ENCODE measurements at places on chromosomes 3 and 15.

DNA sequence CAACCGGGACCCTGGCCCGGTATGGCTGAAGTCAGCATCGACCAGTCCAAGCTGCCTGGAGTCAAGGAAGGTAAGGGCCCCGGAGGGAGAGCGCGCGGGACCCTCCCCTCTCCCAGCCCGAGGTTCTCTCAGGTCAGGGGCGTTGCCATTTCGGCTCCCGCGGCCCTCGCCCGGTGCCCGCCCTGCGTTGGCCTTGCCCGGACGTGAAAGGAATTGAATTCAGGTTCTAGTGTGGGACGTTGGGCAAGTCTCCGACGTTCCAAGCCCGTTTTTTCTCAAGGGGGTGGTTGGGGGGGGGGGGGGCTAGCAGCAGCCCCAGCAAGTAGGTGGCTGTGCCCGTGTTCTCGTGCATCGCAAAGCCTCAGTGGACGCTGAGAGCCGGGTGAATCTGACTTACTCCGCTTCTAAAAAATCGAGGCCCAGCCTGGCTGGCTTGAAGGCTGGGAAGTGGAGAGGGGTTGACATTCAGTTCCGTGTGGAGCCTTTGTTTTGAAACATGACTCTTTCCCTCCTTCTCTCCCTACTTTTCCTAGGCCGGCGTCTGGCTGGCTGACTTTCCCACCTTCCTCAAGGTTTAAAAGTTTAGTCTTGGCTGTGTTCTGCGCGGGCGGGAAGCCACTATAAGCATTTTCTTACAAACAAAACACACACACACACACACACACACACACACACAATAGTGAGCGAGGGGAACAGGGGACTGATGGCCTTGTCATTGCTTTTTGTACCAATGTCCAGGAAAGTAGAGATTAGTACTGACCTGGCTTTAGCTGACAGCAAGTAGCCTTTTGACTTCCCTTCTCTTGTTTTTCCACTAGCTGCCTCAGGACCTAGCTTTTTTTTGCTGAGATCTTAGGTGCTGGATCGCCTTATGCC, at the start of gene UTS2B:
UTS2B (minus strand) TSS at position 873 of the 876 bp plus-strand sequence. CDS start 48,337 bp downstream, outside the sequence.
- no peak for DNase-seq

DNA sequence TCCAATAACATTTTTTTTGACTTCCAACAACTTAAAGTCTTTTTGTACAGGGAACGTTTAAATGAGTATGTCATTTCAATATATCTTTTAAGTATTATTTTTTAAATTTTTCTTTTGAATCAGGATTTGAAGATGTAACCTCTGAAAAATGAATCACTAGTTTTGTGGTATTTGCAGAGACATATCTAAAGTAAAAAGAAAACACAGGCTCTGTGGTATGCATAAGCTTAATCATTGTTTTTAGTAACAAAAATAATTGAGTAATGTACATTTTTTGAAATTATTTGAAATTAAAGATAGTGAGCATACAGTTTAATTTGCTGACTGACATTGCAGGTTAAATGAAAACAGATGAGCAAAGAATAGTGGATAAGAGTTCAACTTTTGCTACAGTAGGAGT, 531.3 kb downstream of the ROBO1 start:
- no peak for DNase-seq

- DNase-seq = no peak
Observed at GRCh38 chr3:43399034-43399433, 112.7 kb downstream of the SNRK start.

DNA sequence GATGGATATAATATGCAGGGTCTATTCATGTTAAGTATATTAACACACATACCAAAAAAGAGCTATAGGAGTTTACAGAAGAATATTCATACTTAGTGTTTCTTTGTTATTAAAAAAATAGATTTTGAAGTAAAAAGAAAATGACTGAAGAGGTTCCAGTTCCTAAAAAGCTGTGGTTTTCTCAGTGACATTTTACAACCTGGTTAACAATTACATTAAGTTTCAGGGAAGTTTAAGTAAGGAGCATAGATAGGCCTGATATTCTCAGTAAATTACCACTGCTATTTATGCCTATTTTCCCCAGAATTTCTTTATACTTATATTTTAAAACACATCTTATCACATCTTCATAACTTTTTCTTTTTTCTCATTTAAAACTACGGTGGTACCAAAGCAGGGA, 43.6 kb upstream of the SPTSSB start:
- no peak for DNase-seq

DNA sequence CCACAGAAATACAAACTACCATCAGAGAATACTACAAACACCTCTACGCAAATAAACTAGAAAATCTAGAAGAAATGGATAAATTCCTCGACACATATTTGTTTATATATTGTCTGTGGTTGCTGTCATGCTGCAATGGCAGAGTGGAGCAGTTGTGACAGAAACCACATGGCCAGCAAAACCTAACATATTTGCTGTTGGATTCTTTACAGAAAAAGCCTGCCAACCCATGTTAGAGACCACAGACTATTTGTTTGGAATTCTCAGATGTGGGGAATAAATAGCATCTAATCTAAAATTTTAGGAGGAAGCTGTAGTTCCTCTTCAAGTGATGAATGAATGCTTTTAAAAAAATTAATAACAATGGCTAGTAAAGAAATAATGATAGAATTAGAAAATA, 341.6 kb upstream of the AZI2 start:
- no peak for DNase-seq

DNA sequence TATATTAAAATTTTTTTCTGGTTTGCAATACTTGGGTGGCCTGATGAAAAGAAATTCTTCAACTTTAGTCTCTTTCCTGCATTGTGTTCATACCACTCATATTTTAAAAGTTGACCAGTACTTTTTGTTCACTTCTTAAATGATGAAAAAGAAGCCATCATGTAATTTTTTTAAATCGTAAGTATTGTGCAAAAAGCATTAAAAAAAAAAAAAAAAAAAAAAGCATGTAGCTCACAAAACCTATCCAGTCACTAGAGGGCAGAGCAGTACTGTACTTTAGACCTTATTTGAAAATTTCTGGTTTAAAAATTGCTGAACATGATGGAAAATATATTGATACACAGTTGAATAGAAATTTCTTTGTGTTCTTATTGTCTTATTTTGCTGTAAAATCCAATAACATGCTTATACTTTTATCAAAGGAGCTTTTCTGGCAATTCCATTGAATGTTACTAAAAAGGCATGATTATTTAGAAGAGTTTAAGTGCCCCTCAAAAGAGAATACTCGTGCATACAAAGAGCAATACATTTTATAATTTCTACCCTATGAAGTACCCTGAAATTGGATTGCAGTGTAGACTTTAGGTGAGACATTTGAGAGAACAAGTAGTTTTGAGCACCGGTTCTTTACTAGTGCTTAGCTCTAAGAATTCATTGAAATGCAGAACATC, 137.7 kb downstream of the BBX start:
- no peak for DNase-seq

DNA sequence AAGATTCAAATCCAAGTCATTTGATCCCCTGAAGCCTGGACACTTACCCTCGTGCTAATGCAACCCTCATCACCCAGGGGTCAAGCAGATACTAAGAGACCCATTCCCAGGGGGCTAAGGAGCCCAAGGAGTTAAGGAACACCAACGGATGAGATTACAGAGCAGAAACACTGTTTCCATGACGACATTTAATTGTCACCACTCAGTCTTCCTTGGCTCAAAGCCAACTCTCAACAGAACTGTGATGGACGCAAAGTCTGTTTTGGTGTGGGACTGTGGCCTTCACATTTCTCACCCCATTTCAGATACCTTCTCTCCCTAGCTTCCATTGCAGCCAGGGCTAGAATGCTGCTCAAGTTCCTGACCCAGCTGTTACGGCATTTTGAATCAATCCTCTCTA, 383.5 kb upstream of the WNT5A start:
- DNase-seq = no peak

DNA sequence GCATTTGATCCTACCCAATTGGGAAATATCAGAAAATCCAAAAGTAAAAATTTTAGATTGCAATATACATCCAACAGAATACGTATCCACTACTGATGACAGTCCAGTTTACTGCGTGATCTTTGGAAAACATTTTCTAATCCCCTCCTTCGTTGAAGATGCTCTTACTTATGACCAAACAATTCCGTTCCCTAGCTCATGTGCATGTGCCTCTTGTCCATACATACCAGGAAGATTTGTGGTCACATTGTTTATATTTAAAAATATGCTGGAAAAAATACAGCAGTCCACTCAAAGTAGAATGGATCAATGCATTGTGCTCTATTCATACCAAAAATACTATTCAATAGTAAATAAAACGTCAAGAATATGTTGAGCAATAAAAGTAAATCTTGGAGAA, 135.3 kb downstream of the CHL1 start:
- no peak for DNase-seq

DNA sequence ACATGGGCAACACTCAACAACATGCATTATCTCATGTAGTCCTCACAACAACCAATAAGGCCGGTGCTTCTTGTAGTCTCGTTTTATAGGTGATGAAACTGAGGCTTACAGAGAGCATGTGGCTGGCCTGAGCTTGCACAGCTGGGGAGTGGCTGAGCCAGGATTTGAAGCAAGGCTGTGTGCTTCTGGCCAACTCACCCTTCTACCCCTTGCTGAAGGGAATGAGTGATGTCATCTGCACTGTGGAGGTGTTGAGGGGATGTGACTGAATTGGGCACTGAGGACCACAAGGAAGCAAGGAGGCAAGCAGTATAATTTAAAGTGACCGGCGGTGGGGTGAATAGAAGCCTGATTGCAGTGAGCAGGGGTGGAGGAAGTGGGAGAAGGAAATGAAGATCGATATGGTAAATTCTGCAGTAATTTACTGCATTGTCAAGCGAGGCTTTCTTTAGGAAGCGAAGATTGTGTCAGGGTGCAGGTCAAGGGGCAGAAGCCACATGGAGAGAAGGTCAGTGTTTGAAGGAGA, 62.3 kb downstream of the MINAR1 start:
- DNase-seq = no peak

GRCh38 chr15:74406992-74407705, 26.6 kb downstream of the SEMA7A start:
- DNase-seq = no peak

- DNase-seq = peak; percentile 33
Observed at GRCh38 chr3:11335056-11335608, 62.9 kb downstream of the ATG7 start.

DNA sequence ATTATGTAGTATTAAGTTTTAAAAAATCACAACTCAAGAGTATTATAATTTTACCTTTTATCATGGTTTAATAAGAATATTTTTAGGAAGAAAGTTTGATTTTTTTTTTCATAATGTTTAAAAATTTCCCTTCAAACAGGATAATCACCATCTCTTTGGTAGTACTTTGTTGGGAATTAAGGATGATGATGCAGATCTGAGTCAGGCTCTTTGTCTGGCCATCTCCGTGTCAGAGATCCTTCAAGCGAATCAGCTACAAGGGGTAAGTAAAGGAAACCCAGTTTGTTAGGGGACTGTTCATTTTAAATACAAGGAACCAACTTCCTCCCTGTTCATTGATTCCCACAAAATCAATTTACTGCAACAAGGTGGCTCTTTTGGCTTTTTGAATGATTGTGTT, 36.8 kb upstream of the NIT2 start:
- no peak for DNase-seq

DNA sequence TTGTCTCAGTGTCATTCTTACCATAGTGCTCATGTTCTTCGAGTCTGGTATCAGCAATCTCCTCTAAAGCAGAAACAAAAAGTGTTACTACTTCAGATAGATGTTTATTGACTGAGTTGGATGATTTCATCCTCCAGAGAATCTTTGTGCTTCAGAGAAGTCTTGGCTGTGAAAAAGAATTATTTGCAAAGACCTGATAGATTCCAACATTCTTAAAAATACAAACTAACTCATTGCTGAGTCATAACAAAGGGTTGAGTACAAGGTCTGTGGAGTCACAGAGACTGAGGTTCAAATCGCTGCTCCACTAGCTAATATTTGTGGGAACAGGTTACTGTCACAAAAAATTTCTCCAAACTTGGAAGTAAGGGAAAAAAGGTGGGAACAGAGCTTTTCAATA, 9.0 kb upstream of the STRIT1 start:
- no peak for DNase-seq

DNA sequence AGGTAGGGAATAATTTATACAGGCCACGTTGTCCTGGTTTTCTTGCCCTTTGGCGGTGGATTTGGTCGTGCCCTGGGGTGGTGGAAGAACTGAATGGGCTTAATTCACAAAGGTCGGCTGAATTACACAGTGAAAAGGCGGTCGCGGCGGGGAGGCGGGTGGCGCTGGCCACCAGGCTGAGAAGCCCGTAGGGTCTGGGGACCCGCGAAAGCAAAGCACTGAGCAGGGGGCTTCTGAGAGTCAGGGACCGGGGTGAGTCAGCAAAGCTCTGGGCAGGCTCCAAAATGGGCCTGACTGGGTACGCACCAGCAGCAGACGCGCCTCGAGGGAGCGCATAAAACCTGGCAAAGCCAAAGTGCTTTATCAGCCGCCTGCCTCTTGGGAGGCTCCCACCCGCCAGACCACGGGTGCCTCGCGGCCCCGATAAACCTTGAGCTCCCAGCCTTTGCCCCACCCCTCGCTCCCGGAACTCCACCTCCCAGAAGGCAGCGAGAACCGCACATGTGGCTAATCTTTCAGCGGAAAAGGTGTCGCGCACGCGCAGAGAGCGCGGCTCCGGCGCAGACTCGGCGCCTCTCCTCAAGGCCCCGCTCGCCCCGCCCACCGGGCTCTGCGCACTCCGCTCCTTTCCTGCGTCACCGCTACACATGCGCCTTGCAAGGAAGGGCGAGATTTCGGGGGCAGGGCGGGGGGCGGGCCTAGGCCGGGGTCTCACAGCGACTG, 377 bp upstream of the ABCF3 start:
- DNase-seq = peak; percentile 99

GRCh38 chr15:84731774-84732173, 15.8 kb upstream of the SEC11A start:
- DNase-seq = no peak

GRCh38 chr15:41801185-41801584, 26.7 kb upstream of the JMJD7 start:
- DNase-seq = no peak

GRCh38 chr3:111802163-111802625, 56.9 kb upstream of the PHLDB2 start:
- no peak for DNase-seq

DNA sequence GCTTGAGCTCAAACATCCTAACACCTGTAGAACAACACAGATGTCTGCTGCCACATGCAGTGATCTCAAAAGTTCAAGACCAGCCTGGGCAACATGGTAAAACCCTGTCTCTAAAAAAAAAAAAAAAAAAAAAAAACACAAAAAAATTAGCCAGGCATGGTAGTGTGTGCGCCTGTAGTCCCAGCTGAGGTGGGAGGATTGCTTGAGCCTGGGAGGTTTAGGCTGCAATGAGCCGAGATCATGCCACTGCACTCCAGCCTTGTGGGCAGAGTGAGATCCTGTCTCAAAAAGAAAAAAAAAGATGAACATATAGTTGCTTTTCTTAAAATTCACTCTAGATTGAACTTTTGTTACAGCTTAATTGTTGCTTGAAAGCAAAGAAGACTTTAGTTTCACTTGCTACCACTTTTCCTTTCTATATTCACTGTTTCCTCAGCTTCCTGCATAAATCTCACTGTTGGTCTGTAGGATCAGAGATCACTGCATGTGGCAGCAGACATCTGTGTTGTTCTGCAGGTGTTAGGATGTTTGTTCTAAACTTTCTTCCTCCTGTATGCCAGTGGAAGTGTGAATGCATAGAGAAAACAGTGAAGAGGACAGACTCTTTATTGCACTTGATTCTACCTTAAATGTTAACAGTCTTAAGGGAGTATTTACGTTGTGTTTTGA, 12.6 kb downstream of the RAB11A start:
- DNase-seq = no peak

All from stimulated activated CD4-positive, alpha-beta T cell treated with anti-CD3 and anti-CD28 coated beads, Interleukin-4, amount 100 ng/mL, for 24 hours (primary cell).